Neural progenitor cell (in vitro differentiated cells): ENCODE measurements at places on chromosomes 5 and 9.

DNA sequence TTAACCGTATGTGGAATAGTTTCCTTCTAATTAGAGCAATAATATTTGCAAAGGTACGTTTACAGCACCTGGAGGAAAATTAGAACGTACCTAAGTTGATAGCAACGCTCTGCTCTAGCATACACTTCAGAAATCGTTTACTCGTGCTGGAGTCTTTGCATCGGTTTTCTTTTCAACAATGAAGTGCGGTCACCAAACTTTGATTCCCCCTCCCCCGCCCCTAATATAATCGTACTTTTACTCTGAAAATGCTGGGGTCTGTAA, 506 bp downstream of the ADAMTS19 start:
- no peak for DNase-seq

- no peak for DNase-seq
These were observed 49.7 kb upstream of the AKNA start for GRCh38 chr9:114437401-114437893.

DNA sequence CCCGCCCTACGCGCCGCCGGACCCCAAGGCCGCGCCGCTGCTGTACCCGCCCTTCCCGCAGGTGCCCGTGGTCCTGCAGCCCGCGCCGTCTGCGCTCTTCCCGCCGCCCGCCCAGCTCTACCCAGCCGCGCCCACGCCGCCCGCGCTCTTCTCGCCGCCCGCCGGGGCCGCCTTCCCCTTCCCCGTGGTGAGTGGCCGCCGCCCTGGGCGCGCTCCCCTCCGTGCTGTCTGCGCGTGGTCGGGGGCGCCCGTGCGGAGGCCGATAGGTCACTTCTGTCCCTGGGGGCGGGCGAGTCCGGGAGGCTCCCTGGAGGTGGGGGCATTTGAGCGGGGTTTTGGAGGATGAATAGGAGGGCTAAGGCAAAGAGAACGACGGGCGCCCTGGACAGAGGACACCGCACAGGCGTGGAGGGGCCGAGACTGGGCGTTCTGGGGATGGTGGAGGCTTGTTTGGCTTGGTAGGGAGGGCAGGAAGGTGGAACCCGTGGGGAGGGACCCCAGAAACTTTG, 9.6 kb downstream of the PRRT1B start:
- DNase-seq = peak; percentile 45

DNA sequence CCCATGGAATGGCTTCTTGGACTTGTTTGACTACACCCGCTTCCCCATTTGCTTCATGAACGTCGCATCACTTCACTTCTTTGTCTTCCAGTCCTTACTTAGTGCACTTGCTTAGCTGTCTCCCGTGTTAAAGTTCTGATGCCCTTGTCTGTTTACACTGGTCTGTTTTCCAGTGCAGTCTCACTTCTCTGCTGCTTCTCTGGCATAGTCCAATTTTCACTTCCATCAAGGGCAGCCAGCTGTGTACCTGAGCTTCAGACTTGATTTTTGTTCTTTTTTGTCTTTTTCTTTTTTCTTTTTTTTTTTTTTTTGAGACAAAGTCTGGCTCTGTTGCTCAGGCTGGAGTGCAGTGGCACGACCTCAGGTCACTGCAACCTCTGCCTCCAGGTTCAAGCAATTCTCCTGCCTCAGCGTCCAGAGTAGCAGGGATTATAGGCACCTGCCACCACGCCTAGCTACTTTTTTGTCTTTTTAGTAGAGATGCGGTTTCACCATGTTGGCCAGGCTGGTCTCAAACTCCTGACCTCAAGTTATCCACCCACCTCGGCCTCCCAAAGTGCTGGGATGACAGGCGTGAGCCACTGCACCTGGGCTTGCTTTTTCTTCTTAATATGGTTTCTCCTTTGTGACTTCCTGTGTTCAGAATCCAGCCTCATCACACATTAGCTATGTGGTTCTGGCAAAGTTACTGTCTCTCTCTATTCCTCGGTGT, 75.4 kb downstream of the LRRC70 start:
- no peak for DNase-seq

- peak; percentile 75 for DNase-seq
These were observed at the start of gene UAP1L1 for GRCh38 chr9:137077010-137077747. Gene UAP1L1 (plus strand): TSS chr9:137077517. CDS start chr9:137077533, 16 bp downstream.

- DNase-seq = no peak
These were observed 17.4 kb upstream of the TNFAIP8 start for GRCh38 chr5:119338326-119338946.

GRCh38 chr5:30498972-30499371, 694.5 kb upstream of the CDH6 start:
- no peak for DNase-seq

DNA sequence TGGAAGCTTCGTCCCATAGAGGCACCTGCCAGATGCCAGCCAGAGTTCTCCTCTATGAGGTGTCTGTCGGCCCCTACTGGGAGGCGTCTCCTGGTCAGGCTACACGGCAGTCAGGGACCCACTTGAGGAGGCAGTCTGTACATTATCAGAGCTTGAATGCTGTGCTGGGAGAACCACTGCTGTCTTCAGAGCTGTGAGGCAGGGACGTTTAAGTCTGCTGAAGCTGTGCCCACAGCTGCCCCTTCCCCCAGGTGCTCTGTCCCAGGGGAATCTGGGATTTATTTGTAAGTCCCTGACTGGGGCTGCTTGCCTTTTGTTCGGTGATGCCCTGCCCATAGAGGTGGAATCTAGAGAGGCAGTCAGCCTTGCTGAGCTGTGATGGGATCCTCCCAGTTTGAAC, 70.8 kb downstream of the NDUFS4 start:
- DNase-seq = no peak

DNA sequence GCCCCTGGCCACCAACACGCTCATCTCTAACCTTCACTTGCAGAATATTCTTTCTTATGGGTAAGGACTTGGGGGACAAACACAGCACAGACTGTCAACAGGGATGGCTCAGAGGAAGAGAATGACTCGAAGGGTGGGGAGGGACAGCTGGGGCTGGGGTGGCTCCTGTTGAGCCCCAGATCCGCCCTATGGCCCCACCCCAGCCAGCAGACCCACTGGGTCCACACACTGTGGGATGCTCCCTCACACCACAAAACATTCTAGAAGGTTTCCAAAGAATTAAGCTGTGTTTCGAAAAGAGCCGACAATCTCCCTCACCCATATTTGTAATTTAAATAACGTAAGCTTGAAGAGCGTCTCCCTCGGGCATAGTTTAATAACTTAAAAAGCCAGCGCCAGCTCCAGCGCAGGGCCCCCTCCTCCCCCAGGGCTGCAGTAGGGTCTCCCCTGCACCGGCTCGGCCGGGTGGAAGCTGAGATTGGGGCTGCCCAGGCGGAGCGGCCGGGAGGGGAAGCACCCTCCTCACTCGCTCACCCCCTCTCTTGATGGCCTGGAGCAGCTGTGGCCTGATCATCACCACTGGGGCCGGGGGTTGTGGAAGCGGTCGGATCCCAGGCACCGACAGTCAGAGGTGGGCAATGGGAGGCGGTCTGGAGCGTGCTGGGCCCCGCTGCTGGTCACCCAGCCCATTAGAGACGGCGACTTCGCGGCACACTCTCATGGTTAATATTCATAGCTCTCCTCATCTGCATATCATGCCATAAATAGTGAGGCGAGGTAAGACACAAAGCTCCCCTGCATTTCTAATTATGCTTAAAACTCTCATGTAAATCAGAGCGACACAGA, 37.6 kb downstream of the NACC2 start:
- DNase-seq = no peak

DNA sequence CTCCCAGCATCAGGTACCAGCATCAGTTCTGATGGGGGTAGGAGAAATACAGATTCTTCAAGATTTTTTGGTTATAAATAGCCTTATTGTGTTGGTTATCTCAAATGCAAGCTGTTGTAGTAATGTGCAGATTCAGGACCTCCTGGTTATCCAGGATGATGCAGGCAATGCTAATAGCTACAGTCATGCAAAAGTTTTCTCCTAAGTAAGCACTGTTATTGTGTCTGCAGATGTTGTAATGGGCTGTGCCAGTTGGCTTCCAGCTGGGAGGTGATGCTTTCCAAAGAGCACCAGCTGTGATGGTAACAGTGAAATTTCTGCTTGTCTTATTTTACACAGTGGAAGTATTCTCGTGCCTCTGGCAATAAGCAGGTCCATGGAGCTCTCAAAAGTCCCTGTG, 719.2 kb upstream of the CTNND2 start:
- no peak for DNase-seq

DNA sequence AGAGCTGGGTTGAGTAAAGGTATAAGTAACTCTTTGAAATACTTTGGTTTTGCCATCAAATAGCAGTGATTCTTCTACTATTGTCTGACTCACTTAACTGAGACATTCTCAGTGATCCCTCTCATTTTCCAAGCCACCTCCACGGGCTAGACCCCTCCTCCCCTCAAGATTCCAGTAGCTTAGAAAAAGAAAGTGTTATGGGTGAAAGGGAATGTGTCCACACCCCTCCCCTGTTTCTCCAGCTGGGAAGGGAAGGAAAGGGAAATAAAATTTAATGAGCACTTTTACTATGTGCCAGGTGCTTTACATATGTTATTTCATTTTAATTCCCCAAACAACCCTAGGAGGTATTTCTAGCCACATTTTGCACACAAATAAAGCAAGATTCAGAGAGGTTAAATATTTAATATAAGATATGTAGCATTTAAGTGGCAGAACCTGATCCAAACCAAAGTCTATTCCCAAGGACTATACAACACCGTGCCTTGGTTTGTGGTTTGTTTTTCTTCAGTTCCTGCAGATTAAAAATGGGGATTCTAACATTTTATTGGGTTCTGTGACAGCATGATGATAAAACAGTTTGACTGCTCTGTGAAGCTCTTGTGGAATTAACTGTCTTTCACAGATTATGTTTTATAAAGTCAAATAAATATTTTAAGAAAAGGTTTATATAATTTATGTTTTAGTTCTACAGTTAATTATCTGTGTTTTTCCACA, 135.9 kb downstream of the ZSWIM6 start:
- DNase-seq = peak; percentile 24

- DNase-seq = no peak
These were observed 1.5 kb downstream of the NFIL3 start for GRCh38 chr9:91421971-91422757.

- no peak for DNase-seq
These were observed 12.9 kb upstream of the CAST start for GRCh38 chr5:96649251-96649662.

DNA sequence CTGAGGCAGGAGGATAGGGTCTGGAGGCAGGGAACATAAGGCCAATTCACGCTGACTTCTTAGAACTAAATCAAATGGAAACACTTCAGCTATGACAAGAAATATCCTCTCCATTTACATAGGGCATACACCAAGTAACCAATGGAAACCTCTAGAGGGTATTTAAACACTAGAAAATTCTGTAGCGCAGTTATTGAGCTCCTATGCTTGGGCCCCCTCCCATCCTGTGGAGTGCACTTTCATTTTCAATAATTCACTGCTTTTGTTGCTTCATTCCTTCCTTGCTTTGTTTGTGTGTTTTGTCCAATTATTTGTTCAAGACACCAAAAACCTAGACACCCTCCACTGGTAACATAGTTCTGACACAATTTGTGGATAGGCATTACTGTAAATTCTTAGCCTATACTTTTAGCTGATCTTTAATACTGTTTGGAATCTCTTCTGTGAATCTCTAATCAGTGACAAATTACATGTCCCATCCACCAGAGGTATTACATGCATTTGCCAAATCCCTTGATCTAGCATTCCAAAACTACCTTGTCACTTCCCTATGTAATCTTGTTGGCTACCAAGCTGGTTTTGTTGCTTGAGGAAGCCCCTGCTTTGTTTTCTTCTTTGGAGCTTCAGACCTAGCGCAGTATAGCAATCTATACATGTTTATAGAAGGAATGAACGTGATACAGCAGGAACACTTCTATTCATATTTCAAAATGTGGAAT, 61.6 kb downstream of the ST8SIA4 start:
- DNase-seq = no peak

DNA sequence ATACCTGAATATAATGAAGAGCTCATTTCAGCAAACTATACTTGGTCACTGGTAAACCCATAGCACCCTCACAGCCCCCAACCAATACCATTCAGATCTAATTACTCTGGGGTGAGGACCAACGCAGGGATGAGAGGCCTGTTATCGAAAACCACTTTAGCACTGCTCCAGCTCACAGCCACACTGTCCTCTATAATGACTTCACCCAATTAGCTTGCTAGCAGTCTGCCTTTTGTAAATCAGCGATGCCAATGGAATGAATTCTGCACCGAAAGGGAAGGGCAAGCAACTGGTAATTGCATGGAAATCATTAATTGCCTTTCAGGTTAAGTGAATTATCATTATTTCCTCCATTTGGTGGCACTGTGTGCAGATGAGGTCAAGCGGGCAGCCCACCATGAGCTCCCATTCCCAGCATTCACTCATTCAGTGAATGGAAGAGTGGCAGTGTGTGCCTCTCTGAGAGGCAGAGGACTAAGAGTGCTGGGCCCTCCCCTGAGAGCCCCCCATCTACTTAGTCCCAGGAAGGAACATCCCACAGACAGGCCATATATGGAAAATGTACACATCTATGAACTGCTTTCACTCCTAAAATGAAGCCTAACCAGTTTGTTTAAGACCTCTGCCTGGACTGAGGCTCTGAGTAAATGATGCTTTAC, 262.1 kb downstream of the SPOCK1 start:
- DNase-seq = no peak

- DNase-seq = no peak
These were observed 11.0 kb downstream of the STC2 start for GRCh38 chr5:173317091-173317730.

DNA sequence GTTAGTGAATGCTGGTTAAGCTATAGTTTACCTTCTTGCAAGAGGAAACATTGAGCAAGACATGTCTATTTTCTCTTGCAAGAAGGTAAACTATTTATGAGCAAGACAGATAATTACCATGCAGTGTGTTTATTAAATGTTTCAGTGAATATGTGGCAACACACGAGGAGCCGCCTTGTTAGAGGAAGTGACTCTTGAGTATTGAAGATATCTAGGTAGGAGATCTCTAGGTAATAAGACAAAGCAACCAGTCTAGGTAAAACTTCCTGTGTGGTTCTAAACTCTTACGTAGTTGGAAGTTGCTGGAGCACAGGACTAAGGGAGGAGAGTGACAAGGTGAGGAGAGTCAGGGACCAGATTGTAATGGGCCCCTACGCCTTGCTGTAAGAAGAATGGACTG, 16.8 kb downstream of the SKP2 start:
- DNase-seq = no peak

DNA sequence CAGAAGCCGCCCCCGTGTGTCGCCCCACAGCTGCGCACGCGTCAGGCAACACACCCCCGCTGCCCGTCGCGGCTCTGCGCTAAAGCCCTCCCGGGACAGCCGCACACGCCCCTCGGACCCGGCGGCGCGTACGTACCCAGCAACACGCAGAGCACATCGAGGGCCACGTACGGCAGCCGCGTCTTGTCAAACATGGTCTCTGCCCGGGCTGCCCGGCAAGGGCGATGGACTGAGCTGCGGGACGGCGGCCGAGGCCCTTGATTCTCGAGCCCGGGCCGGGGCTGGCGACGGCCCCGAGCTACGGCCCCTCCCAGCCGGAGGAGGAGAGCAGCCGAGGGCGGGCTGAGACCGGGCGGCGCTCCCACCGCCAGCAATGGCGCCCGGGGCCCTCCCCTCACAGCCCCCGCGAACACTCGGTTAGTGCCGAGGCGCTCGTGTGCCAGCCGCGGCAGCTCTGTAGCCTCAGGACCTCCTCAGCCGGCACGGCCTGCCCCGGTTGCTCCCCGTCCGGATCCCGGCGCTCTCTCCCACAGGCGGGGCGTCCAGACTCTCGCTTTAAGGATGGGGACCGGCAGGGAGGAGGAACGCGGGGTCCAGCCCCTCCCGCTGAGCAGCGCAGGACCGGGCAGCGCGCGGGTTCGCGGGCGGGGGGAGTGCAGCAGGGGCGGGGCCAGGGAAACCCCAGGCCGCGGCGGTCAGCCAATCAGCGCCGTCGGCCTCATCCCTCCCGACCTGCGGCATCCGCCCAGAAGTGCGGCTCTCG, at the start of gene PLPP1:
TSS of gene PLPP1 (minus strand) at position 529 of the 763 bp plus-strand sequence. CDS start at position 194, 335 bp downstream.
- peak; percentile 96 for DNase-seq
